ENCODE measurements at places on chromosomes 4 and X.
A peak's percentile ranks its signal among the peaks of the same experiment; 100 is the strongest.

GRCh38 chr4:40373636-40374035 is 38.5 kb downstream of the CHRNA9 start:
- no peak for DNase-seq

- no peak for DNase-seq
Measured at GRCh38 chr4:184681916-184682315, 32.4 kb downstream of the PRIMPOL start.

DNA sequence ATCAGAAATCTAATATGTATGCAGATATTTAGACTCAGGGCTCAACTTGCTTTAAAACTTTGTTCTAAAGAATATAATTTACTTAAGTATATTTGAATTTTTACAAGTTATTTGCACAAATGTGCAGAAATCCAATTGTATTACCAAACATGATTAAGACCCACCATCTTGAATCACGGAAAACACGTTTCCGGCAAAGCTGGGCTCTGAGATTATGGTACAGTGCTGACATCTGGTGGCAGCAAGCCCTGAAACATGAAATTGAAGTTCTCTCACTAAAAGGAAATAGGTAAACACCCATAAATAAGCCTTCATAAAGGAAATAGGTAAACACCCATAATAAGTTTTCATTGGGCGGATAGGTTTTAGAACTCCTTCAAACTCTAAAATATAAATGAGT is 98.3 kb upstream of the MAOA start:
- peak; percentile 54 for DNase-seq

- peak; percentile 64 for DNase-seq
Measured at GRCh38 chrX:46573331-46573891, at the start of gene CHST7. Gene CHST7, plus strand, starts transcription at chrX:46573765. Its CDS starts 167 bp downstream, at chrX:46573932.

- no peak for DNase-seq
Measured at GRCh38 chr4:25800245-25800644, 62.5 kb downstream of the SEL1L3 start.

GRCh38 chrX:42952621-42953020 is 174.7 kb upstream of the PPP1R2C start:
- no peak for DNase-seq

GRCh38 chr4:20618731-20619130 is 81.5 kb upstream of the PACRGL start:
- DNase-seq = no peak

DNA sequence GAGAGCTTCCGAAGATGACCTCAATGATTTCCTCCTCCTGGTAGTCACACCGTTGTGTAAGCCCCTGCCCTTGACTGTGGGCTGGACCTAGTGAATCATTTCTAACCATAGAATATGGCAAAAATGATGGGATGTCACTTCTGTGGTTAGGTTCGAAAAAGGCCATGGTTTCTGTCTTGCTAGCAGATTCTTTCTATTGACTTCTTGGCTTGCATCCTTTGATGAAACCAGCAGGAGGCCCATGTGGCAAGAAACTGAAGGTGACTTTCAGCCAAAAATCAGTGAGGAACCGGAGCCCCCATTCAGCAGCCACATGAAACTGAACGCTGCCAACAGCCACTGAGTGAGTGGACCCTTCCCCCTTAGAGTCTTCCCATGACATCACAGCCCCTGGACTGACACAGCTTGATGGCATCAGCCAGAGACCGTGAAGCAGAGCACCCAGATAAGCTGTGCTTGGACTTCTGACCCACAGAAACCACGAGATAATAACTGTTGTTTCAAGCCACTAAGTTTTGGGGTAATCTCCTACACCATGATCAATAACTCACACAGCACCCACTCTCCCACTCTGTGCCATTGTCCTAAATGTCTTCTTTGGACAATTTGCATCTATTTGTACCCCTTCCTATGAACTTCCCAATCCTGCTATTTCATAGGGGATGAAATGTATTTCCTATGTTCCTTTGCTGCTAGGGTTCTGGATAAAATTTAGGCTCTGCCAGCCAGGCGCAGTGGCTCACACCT is 148.0 kb upstream of the STX18 start:
- peak; percentile 9 for DNase-seq
